ENCODE measurements at places on chromosomes 1 and 21. TPM values are rescaled to one million over a fixed set of nuclear protein-coding genes. Genes with fewer than 3 reads are reported as not detected.

- no peak for DNase-seq
Observed at GRCh38 chr1:45530632-45531135, 9.0 kb upstream of the PRDX1 start.

DNA sequence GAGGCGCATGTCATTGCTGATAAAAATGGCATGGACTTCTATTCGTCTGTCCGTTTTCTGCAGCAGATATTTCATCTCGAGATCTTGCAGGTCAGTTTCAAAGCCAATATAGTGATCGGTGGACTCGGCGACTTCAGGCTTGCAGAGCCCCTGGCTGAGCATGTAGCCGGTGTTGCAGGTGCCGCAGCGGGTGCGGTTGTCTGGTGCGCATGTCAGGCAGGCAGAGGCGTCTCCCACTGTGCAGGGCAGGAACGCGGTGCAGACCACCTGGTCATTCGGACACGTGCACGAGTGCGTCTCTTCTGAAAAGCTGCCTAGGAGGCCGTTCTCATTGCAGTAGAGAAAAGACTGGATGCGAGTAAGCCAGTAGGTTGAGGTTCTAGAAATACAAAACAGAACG lies 378.9 kb downstream of the BRINP3 start:
- DNase-seq, result no peak

- no peak for DNase-seq
Observed at GRCh38 chr1:241518476-241519307, 863 bp downstream of the FH start.

DNA sequence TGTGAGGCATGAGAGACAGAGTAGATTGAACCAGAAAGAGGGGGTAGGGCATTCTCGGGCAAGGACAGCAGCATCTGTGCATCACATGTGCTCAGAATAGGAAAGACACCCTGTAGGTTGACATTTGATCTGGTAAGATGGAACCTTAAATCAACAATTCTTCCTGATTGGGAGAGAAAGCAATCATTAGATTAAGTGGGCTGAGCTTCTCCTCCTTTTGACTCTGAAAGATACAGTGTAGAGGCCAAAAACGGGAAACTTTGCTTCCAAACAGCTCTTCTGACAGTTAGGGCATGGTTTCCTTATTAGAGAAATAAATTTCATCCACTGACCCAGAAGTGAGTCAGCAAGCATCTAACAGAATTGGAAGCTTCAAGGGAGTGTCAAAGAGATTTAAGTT lies 9.7 kb downstream of the KIF14 start:
- DNase-seq, result no peak

Gene DYNLT4
- polyA plus RNA-seq, result not detected

Gene BLACAT1
- polyA plus RNA-seq, result 0.10 TPM

Gene MIXL1
- polyA plus RNA-seq, result not detected

Gene CCSAP
- polyA plus RNA-seq, result 10.4 TPM

Gene EEIG2
- 5.3 TPM for polyA plus RNA-seq

All from brain (organoid and tissue), 16 donors.